ENCODE measurements at places on chromosomes 11 and 22.

- no peak for DNase-seq
These were observed 47.7 kb upstream of the SYT7 start for GRCh38 chr11:61628662-61628970.

DNA sequence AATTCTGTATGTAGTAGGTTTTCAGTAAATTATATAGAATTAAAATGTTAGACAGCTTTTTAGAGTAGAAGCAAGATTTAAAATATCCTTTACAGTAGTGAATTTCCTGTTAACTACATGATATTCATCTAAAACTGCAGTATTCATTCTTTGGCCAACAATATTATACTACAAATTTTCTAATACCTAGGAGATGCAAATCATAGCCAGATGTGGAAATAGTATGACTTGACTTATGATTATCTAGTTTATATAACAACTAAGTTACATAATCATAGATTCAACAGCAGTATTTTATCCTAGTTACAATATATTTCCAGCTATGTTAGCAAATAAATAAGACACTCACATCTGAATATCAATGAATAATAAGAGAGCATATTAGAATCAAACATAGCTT, 163.2 kb downstream of the MSANTD4 start:
- no peak for DNase-seq

GRCh38 chr22:45638197-45638596, 33.4 kb upstream of the ATXN10 start:
- no peak for DNase-seq

DNA sequence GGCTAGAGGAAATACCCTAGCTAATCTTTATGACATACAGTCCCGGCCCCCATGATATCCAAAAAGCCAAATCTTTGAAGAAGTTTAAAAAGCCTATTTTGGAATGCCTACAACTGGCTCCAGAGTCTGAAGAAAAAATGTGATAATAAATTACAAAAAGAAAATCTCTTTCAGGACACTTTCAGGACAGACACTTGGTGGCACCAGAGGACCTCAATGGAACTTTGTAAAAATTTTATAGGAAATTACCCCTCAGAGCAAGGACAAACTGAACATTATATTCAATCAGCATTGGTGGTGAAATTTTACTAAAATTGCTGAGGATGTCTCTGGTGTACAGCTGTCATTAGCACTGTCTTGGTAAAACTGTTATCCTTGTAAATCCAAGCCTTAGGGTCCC, 81.0 kb downstream of the CCDC73 start:
- no peak for DNase-seq

- no peak for DNase-seq
These were observed 102.0 kb downstream of the SBF2 start for GRCh38 chr11:10192036-10192435.

- no peak for DNase-seq
These were observed 118.6 kb downstream of the TIMP3 start for GRCh38 chr22:32920032-32920628.

DNA sequence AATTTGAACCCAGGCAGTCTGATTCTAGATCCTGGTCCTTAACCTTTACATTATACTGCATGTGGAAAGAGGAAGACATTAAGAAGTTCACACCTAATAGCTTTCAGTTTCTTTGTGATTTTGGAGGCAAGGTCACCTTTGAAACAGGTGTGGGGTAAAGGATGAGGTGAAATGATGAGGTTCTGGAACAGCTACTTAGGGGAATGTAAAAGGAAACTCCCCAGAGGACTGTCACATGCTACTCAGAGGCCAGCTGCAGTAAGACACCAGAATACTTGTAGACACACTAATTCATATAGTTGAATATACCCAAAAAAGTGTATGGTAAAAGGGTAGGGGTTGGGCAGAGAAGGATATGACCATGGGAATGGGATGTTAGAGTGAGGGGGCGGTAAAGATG, 5.4 kb downstream of the APIP start:
- DNase-seq: no peak

DNA sequence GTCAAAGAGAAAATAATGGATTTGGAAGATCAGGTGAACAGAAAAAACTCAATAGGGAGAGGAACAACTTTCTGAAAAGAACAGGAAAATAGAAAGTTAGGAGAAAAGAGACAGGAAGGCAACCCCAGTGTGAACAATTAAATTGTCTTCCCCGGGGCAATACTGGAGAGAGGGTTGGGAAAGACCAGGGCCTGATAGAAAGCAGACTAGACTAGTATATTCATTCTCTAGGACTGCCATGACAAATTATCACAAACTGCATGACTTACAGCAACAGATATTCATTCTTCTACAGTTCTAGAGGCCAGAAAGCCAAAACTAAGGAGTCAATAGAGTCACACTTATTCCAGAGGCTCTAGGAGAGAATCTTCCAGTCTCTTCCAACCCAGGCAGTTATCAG, 482.8 kb downstream of the SOX6 start:
- no peak for DNase-seq

- DNase-seq: no peak
These were observed 24.3 kb upstream of the GLYATL1 start for GRCh38 chr11:58914821-58915543.

Measured in endodermal cell (in vitro differentiated cells).